ENCODE measurements at places on chromosomes 6 and 20.

GRCh38 chr6:157376706-157377230 is 4.2 kb upstream of the ZDHHC14 start:
- no peak for DNase-seq

GRCh38 chr20:36794116-36794474 is 20.5 kb upstream of the DSN1 start:
- no peak for DNase-seq

DNA sequence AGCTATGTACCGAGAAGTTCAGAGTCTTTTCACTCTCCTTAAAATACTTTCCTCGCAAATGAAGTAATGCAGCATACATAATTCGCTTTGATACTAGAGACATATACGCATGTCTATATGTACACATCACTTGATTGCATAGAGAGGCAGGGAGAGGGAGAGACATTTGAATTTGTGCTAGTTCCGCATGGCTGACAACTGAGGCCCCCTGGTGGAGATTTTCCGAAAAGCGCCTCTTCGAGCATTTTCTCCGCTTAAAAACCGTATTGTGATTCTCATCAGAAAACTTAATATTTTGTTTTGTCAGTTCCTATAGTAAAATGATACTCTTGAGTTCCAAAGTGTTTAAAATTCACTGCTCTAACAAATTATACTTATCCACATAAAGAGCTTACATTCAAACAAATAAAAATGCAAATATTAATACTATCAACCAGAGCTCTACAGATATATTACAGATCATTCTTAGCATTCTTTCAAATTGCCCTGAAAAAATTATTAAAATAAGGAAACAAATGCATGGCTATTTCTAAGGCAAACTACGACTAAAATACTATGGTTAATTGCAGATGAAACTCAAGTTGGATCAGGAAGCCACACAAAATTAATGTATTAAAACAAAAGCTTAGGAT is 637 bp downstream of the MYLK4 start:
- peak; percentile 51 for DNase-seq

DNA sequence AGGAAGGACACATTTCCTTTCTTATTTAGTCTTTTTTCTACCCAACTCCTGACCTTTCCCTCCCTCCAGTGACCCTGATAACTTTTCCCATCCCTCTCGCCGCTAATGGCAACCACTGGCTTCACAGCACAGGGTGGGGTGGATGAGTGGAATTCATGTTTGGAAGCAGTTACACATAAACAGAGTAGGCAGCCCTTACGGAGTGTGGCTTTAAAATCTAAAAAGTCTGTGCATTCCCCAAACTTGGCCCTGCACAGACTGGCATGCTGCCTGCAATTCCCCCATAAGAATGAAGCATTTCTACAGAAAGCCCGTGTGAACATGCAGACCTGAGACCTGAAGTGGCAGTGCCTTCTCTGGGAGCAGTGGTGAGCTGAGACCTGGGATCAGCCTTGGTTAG is 275.9 kb upstream of the PRND start:
- no peak for DNase-seq

DNA sequence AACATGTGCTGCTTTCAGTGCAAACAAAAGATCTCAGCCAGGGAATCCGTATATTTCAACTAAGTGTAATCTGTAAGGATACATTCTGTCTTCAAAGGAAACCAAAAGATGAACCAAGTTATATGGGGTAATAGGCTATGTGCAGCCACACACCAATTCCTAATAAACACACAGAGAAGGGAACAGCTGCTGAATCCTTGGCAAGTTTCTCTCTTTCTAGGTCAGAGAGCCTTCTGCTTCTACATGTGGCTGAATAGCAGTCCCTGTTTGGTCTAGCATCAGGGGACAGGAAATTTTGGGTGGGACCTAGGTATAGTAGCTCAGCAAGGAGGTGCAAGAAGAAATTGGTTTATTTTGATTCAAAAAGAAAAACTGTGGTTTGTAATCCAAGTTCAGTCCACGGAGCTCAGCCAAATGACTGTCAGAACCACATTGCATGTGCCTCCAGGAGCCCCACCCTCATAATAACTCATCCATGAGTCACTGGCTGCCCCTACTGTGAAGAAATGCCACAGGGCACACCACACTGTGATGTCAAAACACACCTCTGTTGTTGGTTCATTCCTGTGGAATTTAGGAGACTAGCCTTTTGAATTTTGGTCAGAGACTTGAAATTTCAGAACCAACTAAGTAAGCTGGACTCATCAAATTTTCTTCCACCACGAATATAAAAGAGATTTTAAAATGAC is 21.1 kb downstream of the SPTLC3 start:
- DNase-seq = no peak

GRCh38 chr6:33621711-33622388 is 728 bp downstream of the ITPR3 start:
- peak; percentile 59 for DNase-seq

GRCh38 chr6:151098166-151098565 is 141.6 kb upstream of the AKAP12 start:
- no peak for DNase-seq

Data from GM10248 (cell line).